ENCODE measurements at places on chromosomes 4 and X. TPM values are rescaled to one million over a fixed set of nuclear protein-coding genes. Genes with fewer than 3 reads are reported as not detected.

DNA sequence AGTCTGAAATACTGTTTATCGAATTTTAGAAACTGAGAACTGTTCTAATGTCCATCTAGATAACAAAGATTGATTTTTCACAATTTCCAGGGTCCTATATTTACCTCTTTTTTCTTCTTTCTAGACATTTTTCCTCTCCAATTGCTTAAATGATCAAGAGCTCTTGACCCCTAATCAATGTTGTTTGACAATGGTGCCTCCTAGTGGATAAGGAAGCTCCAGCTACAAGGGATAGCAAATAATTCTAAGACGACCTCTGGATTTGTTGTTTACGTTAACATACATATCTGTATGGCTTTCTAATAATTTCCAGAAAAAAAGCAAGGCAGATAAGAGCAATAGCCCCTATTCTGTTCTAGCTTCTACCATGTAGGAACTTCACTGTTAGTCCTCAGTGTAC lies 35.8 kb downstream of the GPR82 start:
- DNase-seq = no peak

Gene WWC2
- total RNA-seq = 5.3 TPM

DNA sequence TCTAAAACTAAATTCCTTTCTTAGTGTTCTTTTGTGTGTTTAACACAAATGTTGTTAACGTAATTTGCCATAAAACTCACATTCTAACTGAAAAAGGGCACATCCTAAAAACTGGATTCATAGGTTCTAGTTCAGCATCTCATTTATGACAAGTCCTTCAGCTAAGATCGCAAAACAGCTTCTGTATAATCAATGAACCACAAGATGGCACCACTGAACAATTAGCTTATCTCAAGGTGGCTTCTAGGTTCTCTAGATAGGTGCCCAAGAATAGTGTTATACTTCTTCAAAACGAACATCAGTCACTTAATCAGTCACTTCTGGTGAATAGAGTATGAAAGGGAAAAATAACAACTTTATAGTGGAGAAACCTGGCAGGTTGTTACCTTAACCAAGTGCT lies 54.3 kb downstream of the NRK start:
- no peak for DNase-seq

DNA sequence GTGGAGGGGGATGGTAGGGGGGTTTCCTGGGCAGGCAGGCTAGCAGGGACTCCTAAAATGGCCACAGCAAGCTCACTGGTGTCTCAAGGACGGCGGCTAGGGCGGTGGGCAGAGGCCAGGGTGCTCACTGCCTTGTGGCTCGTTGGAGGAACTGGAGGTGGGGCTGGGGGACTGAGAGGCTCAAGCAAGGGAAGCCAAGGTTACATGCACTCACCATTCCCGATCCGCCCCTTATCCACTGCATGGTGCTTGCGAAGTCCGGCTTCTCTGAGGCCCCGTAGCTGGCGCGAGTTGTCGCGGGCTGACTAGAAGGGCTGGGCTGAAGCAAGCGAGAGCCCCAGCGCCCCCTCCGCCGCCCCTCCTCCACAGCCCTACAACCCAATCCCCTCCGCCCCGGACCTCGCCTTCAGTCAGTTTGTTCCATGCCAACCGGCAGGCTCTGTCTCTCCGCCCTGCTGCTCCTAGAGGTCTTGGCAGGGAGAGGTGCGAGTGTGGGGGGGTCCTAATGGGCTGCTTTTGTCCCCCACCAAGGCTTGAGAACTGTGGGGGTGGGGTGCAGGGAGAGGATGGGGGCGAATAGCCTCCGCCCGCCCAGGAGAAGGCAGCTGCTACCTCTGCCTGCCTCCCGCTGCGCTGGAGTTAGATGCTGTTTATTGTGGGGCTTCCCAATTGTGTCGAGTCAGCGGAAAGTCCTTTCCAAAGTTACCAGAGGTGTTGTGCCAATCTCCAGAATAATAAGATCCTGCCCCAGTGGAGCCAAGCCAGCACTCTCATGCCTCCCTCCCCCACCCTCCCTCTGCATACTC lies at the start of gene ARHGEF9:
TSS of gene ARHGEF9 (minus strand) at position 313 of the 806 bp plus-strand sequence. CDS start at position 244, 69 bp downstream.
- peak; percentile 35 for DNase-seq

DNA sequence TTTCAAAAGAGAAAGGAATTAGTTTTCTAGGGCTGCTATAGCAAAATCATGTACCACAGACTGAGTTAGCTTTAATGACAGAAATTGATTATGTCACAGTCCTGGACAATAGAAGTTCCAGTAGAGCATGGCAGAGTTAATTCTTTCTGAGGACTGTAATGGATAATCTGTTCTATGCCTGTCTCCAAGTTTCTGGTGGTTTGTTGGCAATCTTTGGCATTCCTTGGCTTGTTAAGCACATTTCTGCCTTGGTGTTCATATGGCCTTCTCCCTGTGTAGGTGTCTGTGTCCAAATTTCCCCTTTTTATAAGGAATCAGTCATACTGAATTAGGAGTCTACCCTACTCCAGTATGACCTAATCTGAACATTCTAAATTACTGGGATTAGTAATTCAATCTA lies 336.1 kb upstream of the PABPC4L start:
- no peak for DNase-seq

- no peak for DNase-seq
Observed at GRCh38 chr4:107572281-107572680, 147.8 kb downstream of the PAPSS1 start.

DNA sequence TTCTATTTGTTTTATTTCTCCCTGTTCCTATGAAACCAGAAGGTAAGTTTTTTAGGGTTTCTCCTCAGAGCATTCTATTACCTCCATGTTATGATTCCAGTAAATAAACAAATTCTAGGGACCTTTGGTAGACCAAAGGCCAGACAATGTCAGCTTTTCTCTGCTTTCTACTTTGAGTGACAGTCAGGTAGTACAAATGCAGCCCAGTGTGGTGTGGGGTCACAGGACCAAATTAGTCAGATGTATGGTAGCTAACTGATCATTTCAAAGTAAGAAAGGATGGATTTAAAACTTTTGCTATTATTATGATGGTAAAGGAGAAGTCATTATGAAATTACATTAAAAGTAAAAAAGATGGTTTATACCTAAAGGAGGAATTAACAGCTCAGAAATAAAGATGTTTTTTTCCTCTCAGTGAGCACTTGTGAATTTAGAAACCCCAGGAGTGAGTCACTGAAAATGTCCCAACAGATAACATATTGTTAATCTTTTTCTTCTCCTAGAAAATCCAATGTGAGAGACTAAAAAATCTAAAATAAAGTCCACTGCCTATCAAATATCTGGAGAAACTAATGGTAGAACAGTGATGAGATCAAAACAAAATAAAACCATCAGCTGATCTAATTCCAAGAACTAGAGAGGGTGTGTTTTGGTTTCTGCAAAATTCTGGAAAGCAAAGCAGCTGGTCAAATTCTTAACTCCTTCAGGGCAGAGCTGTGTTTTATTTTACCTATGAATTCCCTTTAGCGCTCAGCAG lies 16.6 kb upstream of the KLHL2 start:
- DNase-seq = no peak

Gene TMEM156
- not detected for total RNA-seq

Gene PPEF2
- total RNA-seq = not detected

DNA sequence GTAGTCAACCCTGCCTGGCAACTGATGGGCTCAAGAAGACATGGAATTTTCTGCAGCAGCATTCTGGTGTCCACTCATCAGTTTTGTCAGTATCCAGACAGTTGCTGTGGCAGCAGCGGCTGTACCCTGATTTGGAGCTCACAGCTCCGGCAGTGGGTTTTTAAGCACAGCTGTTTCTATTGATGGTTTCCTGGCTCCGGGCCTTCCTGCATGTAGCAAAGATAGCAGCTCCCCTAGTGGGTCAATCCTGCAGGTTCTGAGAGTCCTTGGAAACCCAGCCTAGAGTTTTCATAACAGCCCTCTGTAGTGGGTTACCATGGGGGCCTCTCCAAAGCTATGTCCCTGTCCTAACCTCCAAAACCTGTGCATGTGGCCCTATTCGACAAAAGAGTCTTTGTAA lies 84.0 kb upstream of the ATP6AP2 start:
- no peak for DNase-seq

DNA sequence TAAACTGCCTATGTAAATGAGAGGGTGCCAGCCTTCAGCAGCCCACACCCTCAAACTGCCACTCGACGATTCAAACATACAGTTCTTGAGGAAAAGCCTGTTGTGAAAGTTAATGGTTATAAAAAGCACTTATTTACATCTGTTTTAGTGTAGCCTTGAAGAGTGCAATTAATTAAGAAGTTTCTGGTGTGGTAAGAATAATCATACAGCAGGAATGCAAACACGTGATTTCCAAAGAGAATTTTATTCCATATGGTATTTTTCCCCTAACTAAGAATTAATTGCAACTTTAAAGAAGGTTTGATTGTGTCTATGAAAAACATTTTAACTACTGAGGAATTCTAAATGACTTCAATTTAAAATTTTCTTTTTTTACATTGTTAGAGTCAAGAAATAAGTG lies 176.3 kb upstream of the PITX2 start:
- DNase-seq = no peak

Gene CDKL2
- total RNA-seq = 1.6 TPM

DNA sequence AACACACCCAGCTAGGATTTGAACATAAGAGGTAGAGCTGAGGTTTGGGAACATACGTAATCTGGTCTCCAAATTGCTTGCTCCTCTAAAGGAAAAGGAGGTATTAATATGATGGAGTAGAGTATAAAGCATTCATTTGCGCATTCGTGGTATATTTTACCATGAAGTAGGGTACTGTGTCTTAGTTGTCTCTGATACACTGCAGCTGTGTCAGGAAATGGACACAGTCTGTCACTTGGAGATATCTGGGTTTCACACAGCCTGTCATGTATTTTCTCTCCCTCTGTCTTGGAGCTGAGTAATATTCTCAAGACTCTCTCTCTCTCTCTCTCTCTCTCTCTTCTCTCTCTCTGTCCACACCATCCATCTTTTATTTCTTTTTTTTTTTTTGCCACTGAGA lies 274.8 kb upstream of the UGT8 start:
- DNase-seq = no peak

GRCh38 chr4:133147921-133148689 lies 989 bp upstream of the PCDH10 start:
- DNase-seq = no peak

Gene HSFX2
- total RNA-seq = not detected

DNA sequence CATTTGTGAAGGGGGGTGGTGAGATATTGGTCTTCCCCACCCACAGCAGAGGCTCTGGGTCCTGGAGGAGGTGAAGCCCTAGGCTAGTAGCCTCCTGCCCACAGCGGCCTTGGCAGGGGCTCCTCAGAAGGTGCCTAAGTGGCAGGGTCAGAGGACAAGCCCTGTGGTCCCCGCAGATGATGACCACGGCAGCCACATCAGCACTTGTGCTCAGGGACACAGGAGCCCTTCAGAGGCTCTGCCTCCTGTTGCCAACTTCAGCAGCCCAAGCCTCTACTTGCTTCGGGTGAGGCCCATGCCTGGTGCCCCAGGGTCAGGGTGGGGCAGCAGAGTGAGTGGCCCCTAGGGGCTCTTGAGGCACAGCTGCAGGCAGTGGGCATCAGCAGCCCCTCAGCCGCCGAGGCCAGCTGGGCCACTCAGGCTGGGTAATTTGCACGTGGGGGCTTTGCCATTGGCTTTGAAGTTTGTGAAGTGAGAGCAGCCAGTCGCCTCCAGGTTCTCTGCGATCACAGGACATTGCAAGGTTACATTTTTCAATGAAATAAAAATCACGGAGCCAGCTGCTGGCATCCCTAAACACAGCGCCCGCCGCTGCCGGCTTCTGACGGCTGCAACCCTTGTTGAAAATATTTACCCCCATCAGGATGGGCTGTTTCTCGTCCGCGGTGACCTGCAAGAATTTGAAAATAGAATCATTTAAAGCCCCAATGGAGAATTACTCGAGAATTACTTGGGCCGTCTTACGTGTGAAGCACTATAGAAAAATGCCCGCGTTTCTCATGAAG lies 108.5 kb downstream of the HMX1 start:
- peak; percentile 5 for DNase-seq

Gene SPOCK3
- total RNA-seq = 0.47 TPM

GRCh38 chr4:130568746-130569145 lies 1472.8 kb downstream of the C4orf33 start:
- no peak for DNase-seq

DNA sequence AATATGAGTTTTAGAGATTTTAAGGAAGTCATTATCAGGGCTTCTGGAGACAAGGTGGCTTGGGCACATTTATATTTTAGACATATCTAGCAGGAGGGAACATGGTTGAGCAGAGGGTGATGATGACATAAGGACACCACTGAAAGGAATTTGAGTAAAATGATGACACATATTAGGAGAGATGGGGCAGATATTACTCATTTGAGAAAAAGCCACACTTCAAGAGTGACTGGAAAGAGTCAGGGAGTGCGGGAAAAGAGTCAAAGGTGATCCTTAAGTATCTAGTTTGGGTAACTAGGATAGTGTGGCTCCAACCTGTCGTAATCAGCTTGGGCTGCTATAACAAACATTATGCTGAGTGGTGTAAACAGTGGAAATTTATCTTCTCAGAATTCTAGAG lies 377.7 kb downstream of the PACRGL start:
- DNase-seq = no peak

GRCh38 chr4:165369522-165369921 lies 9.3 kb upstream of the CPE start:
- no peak for DNase-seq

DNA sequence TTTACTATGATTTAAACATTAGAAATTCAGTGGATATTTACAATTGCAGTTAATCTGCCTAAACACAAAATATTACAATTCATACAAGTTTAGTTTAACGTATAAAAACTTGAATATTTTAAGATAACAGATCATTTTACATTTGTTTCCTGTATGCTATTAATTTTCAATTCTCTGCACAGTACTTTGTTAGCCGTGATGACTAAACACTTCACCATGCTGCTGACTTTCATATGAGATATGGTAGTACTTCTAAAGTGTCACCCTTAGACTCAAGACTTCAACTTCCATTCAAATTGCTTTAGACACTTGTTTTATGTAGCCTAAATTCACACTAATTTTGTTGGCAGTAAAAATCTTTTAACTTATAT lies 1646.4 kb upstream of the ADGRL3 start:
- no peak for DNase-seq

- DNase-seq = no peak
Observed at GRCh38 chr4:186858355-186858754, 134.7 kb upstream of the FAT1 start.

Gene CT45A1
- total RNA-seq = not detected

- no peak for DNase-seq
Observed at GRCh38 chrX:79325263-79325958, 41.7 kb downstream of the ITM2A start.

Gene RGS12
- total RNA-seq = 23.5 TPM
